CD4-positive, alpha-beta T cell treated with Interleukin-21 for 1 hour (primary cell): ENCODE measurements at places on chromosomes 13 and 19.
A peak's percentile ranks its signal among the peaks of the same experiment; 100 is the strongest.

- DNase-seq: peak; percentile 70
Measured at GRCh38 chr19:35000647-35001501, 751 bp downstream of the GRAMD1A start.

DNA sequence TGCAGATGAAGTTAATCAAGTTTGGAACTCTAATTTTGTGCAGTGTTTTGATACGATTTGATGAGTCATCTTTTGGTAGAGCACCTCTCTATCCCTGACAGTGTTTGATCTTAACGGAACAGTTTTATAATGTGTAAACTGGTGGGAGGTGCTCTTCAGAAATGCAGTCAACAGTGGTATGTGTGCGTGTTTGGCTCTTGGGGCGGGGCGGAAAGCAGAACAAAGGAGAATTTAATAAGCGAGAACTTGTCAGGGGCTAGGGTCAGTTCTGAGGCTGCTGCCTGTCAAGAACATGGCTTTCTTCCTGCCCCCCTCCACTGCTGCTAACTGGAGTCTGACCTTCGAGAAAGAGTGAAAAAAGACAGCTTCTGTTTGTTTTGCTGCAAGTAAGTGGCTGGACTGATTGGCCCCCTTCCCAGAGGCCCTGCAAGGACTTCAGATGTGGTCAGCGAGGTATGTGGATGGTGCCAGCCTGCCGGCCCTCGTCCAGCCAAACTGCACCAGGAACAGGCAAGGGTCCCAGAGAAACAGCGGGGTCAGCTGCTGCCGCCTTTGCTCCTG, 40.8 kb downstream of the BBC3 start:
- DNase-seq: peak; percentile 52

GRCh38 chr19:5057860-5058259, 88.9 kb downstream of the KDM4B start:
- DNase-seq: no peak

GRCh38 chr19:31279436-31279765, 69.8 kb downstream of the TSHZ3 start:
- no peak for DNase-seq

DNA sequence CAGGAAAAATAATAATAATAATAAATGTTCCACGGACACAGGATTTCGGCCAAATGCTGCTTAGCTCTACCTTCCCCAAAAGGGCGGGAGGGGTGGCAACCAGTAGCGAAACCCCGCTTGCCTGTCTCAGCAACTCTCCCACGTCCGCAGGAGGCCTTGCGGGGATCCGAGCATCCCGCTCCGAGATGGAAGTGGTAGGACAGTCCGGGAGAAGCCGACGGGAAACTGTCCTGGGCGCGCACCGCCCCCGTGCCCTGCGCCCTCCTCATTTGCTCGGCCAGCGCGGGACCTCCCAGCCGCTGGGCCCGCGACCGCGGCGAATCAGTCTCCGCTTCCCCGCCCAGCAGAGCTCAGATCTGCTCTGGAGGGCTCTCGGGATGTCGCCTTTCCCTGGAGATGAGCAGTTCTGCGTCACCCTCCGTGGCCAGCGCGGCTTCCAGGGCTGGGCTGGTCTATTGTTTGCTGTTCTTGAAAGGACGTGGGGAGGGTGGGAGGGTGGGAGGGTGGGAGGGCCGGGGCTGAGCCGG, 48.9 kb upstream of the PABPC3 start:
- no peak for DNase-seq

GRCh38 chr19:8877854-8878705, 45.9 kb downstream of the MBD3L1 start:
- no peak for DNase-seq

- peak; percentile 71 for DNase-seq
Measured at GRCh38 chr19:49019242-49019932, 2.5 kb upstream of the LHB start.

- DNase-seq: no peak
Measured at GRCh38 chr13:99255271-99255670, 2.9 kb downstream of the GPR18 start.

- DNase-seq: no peak
Measured at GRCh38 chr19:17886515-17886914, 14.8 kb downstream of the SLC5A5 start.

GRCh38 chr13:29464105-29464679, 131.3 kb downstream of the SLC7A1 start:
- no peak for DNase-seq

DNA sequence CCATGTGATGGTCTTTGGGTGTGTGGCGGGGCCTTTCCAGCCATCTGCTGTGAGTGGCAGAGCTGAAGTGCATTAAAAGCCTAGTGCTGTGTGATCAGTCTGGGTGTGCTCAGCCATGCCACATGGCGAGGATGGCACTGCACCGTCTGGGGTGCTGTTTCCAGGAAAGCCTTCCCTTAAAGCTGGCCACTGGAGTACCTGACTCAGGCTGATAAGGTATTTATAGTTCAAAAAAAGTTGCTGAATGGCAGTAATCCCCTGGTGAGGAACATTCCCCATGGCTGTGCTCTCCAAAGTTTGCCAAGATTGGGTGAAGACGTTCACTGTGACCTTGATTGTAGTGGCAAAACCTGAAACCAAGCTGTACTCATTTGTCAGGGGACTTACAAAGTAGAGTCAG, 6.0 kb downstream of the GPI start:
- DNase-seq: no peak

- no peak for DNase-seq
Measured at GRCh38 chr13:50072676-50073075, 57.4 kb downstream of the KCNRG start.

GRCh38 chr19:33730858-33731607, 65.6 kb upstream of the KCTD15 start:
- no peak for DNase-seq

- no peak for DNase-seq
Measured at GRCh38 chr19:1486720-1487575, 3.2 kb downstream of the PCSK4 start.

- no peak for DNase-seq
Measured at GRCh38 chr13:36445891-36446351, 13.6 kb downstream of the CCNA1 start.

GRCh38 chr19:39918183-39918651, 16.2 kb downstream of the FCGBP start:
- no peak for DNase-seq

- no peak for DNase-seq
Measured at GRCh38 chr13:113394339-113394640, 30.4 kb upstream of the GRTP1 start.

DNA sequence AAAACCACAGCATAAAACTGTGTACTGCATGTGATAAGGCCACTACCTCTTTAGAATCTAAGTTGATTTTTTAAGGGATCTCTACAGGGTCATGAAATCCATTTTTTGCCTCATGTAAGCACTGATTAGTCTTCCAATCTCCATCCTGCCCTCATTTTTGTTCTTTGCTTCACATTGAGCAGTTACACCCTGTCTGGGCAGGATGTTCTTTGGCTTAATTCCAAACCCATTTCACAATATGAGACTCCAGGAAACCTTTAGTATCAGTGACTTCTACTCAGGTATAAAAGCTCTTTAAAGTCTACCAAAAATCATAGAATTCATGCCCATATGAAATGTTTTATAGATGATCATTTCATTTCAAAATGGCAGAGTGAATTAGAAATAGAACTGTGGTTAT, 592.6 kb downstream of the TBC1D4 start:
- DNase-seq: no peak

- DNase-seq: no peak
Measured at GRCh38 chr13:59413126-59413525, 750.6 kb downstream of the DIAPH3 start.

GRCh38 chr13:113422807-113423519, 30.3 kb downstream of the ADPRHL1 start:
- DNase-seq: no peak
